K562 (cell line): ENCODE measurements at places on chromosomes 16 and 17. TPM values are rescaled to one million over a fixed set of nuclear protein-coding genes. Genes with fewer than 3 reads are reported as not detected.

DNA sequence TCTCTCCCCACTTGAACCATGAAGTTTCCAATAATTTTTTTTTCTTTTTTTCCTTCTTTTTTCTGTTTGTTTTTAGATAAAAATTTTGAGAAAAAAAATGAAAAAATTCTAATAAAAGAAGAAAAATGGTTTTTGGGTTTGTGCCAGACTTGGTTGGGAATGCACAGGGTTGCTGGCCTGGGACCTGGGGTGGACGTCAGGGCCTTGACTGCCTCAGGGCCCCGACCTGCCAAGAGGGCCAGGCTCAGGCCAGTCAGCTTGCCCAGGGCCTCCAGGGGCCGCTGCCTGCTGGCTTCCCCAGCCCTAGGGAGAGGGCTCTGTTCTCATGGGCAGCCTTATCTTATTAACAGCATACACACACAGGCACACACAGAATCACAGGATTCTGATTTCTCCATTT, 6.5 kb downstream of the TBX6 start:
- DNase-seq, result no peak
- no peak overlapping the region for H3K27ac ChIP-seq
- no peak overlapping the region for H3K4me3 ChIP-seq
- H3K36me3 ChIP-seq, result peaks cover 61% of the 10 kb centered on the region; the same call in 2 of the 3 replicates

DNA sequence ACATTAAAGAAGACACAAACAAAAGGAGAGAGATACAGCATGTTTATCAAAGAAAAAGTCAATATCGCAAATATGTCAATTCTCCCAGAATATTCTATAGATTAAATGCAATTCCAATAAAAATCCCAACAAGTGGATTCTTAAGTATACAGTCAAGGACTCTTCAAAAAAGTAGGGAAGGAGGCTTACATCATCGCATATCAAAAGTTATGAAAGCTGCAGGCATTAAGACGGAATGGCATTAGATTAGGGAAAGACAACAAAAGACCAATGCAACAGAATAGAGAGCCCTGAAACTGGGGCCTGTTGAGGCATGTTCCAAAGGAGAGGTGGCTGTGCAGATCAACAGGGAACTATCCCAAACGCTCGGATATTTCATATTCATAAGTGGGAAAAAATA, 76.0 kb downstream of the MARCHF10 start:
- DNase-seq, result no peak
- no peaks in the 10 kb centered on the region for H3K4me1 ChIP-seq
- no peaks in the 10 kb centered on the region for H3K36me3 ChIP-seq
- H3K27me3 ChIP-seq, result peaks cover 21% of the 10 kb centered on the region
- H3K27ac ChIP-seq, result no peak overlapping the region

Gene TBC1D3H
- not detected in 2 replicates for total RNA-seq

Gene KIF2B
- total RNA-seq, result not detected in 2 replicates
